ENCODE measurements at places on chromosomes 2 and 18. TPM values are rescaled to one million over a fixed set of nuclear protein-coding genes. Genes with fewer than 3 reads are reported as not detected.
A peak's percentile ranks its signal among the peaks of the same experiment; 100 is the strongest.

LYG2 gene
- total RNA-seq = not detected

KYNU gene
- total RNA-seq = under 0.01 TPM

CYS1 gene
- total RNA-seq = 7.1 TPM

DNA sequence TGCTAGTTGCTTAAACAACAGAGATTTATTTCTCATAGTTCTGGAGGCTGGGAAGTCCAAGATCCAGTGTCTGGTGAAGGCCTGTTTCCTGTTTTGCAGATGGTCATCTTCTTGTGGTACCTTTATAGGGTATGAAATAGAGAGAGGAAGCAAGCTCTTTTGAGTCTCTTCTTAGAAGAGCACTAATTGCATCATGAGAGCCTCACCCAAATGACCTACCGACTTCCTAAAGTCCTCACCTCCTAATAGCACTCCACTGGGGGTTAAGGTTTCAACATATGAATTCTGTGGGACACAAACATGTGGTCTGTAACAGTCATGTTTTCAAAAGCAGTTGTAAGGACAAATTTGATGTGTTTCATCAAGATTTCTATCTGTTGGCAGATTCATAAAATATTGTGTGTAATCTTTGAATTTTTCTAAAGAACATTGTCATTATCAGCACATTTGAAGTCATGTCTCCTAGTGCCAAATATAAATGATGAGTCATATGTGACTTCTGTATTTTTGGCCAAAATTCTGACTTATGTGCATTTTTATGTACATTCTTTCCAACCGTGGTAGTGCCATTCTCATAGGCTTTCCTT is 45.3 kb downstream of the CD28 start:
- peak; percentile 44 for DNase-seq

DNA sequence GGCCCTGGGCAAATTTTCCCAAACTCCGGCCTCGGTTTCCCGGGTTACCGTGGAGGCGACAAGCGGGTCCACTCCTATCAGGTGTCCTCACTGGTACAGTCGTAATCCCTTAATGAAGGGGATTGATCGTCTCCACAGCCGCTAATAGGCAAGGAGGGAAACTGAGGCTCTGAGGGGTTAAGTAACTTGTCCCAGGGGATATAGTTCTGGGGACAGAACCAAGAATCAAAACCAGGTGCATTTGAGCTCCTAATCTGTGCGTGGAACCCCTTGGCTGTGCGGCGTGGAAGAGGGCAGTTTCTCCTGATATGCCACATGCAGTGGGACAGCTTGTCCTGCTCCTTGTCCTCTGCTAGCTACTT is 157.2 kb downstream of the CYRIA start:
- DNase-seq = no peak

- DNase-seq = no peak
These were observed 31.8 kb upstream of the RIOK3 start for GRCh38 chr18:23421277-23421676.

ARHGAP15 gene
- total RNA-seq = not detected

DNA sequence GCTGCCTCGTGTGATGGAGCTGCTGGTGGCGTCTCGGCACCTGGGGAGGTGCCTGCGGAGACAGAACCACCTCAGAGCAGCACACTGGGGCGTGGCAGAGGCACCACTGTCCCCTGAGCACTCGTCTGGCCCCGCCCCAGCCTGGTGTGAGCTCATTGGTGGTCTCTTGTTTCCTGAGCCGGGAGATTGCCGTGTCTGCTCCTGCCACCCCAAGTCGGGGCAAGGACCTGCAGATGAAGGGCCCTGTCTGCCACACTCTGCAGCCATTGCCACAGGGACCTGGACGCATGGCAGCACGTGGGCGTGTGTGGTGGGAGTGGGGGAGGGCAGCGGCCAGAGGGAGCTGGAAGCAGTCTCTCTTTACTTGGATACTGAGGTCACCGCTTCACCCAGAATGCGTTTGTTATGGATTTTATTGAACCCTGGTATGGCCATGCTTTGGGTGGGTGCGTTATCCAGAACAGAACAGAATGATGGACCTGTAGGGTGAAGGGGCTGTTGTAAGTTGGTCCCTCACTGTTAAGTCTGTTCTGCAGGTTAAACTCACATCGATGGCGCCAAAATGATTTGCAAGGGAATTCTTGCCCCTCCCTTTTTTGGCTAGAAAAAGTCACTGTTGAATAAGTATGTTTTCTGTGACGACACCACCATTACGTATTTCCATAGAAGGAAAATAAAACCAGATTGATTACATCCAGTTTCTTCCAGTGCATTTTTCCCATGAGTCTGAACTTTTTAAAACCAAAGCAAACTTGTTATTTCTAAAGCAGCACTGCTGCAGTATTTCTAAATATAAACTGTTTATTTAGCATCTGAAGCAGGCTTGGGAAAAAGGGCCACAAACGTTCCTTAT is 92.0 kb downstream of the USP40 start:
- DNase-seq = no peak

DNA sequence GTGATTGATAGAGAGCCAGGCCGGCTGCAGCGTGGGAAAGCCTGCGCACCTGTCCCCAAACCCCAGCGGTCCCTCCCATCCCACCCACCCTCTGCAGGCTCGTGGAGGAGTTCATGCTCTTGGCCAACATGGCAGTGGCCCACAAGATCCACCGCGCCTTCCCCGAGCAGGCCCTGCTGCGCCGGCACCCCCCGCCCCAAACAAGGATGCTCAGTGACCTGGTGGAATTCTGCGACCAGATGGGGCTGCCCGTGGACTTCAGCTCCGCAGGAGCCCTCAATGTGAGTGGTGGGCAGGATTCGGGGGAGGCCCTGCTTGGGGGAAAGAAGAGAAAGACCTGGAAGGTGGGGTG is 48.9 kb upstream of the ALPP start:
- no peak for DNase-seq

- no peak for DNase-seq
These were observed 191.5 kb upstream of the SALL3 start for GRCh38 chr18:78788161-78788560.

DNA sequence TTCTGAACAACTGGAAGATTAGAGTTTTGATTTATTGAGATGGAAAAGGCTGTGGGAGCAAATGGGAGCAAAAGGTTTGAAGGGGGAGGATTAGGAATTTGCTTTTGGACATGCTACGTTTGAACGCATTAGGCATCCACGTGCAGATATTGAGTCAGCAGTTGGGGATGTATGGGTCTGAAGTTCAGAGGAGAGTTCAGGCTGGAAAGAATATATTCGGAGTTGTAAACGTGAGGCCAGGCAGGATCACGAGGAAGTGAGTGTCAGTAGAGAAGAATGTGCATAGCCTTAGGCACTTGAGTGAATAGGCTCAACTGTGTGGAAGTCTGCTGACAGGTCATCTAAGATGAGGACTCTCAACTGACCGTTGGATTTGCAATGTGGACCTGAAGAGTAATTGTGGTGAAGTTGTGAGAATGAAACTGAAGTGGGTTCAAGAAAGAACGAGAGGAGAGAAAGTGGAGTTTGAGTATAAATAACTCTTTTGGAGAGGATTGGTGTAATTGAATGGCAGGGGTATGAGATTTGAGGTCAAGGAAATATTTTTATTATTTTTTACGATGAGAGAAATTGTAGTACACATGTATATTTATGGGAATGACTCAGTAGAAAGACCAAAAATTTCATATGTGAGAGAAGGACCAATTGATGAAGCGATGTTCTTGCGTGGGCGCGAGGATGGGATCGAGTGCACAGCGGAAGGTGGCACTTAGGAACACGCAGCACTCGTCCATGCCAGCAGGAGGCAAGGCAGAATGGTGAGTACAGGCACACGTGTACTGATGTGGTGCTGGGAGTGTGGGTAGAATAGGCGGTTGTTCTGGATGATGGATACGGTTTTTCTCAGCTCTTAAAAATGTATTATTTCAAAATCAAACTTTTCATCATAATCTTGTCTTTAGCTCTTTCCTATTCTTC is 40.5 kb upstream of the POLE4 start:
- DNase-seq = peak; percentile 91

RSAD2 gene
- total RNA-seq = not detected

DNA sequence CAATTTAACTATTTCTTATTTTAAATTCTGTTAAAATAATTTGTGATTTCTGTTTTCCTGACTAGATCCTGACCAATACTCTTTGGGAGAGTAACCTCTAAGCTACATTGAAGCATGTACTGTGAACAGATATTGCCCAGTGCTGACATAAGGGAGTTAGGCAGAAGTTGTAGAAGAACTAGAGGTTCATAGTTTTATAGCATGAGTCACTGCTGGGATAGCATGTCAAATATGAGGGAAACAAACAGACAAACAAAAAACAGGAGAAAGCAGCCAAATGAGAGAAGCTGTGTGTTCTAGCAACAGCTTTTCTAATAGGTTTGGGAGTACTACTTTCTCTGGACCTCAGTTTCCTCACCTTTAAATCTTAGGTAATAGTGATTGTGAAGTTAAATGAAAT is 72.4 kb downstream of the CERS6 start:
- DNase-seq = peak; percentile 61

DNA sequence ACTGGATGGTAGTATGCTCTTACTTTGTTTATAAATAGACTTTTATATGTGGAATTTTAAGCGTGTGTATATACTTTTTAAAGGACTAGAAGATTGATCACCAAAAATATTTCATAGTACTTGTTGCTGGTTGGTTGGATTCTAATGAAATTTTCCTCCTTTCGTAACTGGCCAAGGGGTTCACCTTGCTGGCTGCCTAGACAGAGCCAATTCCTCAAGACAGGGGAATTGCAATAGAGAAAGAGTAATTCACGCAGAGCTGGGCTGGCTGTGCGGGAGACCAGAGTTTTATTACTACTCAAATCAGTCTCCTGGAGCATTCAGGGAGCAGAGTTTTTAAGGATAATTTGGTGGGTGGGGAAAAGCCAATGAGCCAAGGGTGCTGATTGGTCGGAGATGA is 70.7 kb downstream of the SNORC start:
- no peak for DNase-seq

MAPRE2 gene
- 11.2 TPM for total RNA-seq

SGO2 gene
- total RNA-seq = 6.2 TPM

DNA sequence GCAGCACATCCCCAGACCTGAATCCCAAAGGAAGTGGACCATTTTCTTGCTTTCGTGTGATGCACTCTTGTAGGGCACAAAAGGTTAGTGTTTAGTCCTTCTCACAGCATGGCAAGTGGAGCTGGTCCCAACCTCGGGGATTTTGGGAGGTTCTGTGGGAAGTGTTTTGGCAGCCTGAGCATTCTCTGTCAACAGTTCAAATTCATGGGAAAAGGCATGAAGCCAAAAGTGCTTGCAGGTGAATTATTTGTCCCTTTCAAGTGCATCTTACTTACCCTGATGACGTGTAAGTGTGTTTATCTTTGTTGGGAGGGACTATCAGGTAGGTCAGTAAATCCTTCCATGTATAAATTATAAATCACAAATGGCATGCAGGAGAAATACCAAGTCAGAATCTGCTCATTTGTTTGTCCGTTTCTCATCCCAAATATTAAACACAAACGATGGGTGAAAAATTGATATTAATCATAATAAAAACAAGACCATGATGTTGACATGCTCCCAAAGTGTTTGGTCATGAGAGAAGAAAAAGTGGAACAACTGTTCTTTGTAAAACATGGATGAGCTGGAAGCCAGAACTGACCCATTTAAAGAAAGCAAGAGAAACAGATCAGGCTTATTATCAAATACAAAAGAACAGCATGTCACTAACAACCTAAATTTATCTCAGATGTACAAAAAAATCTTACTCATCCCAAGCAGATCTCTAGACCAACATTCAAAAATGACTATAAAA is 57.6 kb downstream of the EPHA4 start:
- DNase-seq = no peak

DNA sequence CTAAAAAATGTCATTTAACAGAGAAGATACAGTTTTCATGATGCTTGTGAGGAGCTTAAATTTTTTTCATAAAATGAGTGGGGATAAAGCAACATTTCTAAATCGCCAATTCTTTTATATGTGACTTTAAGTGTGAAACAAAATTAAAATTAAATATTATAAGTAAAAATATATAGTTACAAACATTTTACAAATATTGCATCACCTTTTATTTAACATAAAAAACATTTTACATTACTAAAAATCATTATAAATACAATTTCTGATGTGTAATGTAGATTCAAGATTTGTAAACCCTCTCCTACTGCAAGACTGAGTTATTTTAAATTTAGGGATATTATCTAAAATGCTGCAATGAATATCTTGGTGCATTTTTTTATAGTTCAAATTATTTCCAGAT is 44.4 kb upstream of the GATA6 start:
- peak; percentile 4 for DNase-seq

DNA sequence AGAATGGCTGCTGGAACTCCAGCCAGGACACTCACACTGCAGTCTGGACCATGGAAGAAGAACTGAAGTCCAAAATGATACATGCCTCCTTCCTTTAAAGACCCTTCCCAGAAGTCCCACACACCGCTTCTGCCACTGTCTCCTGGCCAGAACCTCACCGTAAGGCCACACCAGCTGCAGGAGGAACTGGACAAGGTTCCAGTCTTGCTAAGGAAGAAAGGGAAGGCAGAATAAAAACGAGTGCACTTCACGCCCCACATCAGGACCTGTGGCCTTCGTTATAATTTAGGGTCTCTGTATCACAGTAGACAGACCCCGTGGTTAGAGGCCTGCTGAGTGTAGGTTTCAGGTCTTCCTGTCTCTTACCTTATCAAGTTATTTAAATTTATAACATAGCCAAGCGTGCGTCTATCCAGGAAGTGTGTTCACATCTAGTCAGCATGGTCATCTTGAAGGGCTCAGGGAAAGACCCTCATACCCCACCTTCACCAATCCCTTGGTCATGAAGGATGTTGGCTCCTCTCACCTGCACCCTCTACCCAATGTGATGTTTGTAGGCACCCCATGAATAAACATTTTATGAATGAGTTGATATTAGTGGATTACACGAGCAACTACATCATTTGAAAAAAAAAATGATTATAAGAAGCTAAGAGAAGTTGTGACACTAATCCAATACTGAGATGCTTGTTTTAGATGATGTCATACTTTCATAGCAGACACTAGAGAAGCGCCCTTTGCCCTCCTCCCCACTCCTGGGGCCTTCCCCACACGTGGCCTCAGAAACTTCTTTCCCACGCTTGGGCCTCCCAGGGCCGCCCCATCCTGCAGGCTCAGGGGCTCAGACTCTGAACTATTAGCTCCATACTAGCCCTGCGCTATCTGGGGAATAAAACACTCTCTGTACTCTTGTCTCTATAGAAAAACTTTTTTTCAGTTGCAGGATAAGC is 157.6 kb downstream of the FAM210A start:
- no peak for DNase-seq

DNA sequence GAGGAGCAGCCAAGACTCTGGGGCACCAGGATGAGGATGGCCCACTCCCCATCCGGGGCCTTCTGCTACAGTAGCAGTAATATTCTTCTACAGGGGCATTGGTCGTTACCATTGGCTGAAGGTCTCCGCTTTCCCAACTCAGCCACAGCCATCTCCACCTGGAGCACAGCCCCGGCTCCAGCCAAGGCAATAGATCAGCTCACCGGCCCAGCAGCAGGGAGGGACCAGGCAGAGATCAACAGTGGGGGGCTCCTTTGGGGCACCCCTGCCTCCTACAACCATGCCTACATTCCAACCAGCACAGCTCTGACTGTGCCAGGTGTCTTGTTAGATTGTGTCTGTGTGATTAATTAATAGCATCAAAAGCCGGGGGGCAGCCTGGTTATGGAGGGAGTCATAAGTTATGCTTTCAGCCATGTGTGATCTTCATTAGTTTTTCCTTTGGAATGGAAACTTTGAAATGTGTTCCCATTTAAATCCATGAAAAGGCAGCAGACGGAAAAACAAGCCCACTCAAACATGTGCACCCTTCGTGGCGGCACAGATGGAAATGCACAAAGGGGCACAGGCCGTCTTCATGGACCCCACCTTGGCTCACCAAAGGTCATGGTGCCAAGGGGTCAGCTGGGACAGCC is 68.6 kb upstream of the BZW1 start:
- no peak for DNase-seq
